Naive thymus-derived CD8-positive, alpha-beta T cell (primary cell): ENCODE measurements at places on chromosomes 6 and 20.
A peak's percentile ranks its signal among the peaks of the same experiment; 100 is the strongest.

GRCh38 chr6:14810021-14810420 is 435.8 kb upstream of the JARID2 start:
- no peak for DNase-seq

- DNase-seq = no peak
Observed at GRCh38 chr6:44800784-44801592, 413.5 kb downstream of the CDC5L start.

- no peak for DNase-seq
Observed at GRCh38 chr6:26307850-26308249, 57.1 kb upstream of the BTN3A2 start.

GRCh38 chr20:16808796-16809195 is 60.6 kb downstream of the OTOR start:
- no peak for DNase-seq

- DNase-seq = no peak
Observed at GRCh38 chr6:31008165-31008564, 2.1 kb upstream of the MUC22 start.

DNA sequence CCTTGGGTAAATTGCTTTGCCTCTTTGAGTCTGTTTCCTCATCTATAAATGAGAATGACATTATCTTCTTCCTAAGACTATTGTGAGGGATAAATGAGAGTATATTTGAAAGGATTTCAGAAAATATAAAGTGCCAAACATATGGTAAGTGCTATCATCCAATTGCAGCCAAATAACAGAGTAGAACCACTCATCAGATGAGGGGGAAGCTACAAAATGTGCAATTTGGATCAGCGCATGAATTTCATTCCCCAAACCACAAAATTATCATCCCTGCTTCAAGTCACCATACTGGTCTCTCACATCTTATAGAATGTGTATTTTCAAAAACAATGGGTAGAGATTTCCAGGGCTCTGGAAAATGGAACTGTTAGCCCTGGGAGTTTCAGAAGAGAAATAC is 158.5 kb downstream of the ARHGAP18 start:
- DNase-seq = no peak

GRCh38 chr6:52009466-52010140 is 77.8 kb downstream of the PKHD1 start:
- no peak for DNase-seq

DNA sequence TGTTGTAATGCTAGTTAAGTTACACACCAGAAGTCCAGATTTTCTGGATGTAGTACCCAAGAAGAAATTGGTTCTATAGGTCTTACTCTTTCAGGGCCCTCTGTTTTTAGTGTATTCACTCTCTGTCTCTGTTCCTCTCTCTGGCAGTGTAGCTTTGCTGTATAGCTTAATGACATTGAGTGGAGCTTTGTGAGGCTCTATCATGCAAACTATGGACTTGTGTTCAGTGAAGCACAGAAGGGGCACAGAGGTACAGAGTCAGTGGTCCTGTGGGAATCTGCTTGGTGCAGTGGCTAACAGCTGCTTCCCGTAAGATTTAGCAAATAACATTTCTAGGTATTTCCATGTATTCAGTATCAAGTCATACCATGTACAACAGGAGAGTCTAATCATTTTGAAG is 26.1 kb downstream of the NKX2-4 start:
- no peak for DNase-seq

- DNase-seq = no peak
Observed at GRCh38 chr6:154569156-154569862, 58.8 kb upstream of the CNKSR3 start.

- DNase-seq = no peak
Observed at GRCh38 chr20:60999250-60999649, 252.8 kb upstream of the CDH4 start.

GRCh38 chr6:156598071-156598854 is 178.9 kb upstream of the ARID1B start:
- DNase-seq = no peak

GRCh38 chr6:149451376-149452036 is 33.3 kb downstream of the ZC3H12D start:
- DNase-seq = no peak

GRCh38 chr6:82270881-82271635 is 23.5 kb upstream of the IBTK start:
- no peak for DNase-seq

GRCh38 chr6:125668071-125668470 is 81.4 kb upstream of the HEY2 start:
- DNase-seq = no peak

DNA sequence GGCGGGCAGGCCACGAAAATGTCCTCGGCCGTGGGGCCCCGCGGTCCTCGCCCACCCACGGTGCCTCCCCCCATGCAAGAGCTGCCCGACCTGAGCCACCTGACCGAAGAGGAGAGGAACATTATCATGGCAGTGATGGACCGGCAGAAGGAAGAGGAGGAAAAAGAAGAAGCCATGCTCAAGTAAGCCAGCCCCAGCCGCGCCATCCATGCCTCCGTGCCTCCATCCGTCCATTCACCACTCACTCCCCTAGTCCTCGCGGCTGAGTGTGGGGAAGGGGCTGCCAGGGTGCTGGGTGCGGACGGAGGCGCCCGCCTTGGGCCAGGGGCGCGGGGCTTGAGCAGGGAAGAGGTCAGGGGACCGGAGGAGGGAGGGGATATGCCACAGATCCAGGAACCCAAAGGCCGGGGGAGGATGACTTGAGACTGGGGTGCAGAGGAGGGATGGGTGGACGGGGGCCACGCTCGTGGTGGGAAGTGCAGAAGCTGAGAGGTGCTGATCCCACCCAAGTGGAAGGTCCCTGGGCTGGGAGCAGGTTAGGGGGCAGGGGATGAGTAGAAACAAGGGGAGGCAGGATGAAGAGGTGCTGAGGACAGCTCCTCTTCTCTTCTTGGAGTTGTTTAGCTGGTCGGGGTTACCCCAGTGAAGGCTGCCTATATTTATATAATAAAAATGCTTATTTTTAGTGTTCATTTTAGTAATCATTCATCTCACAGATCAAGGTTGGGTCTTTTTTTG is 825 bp downstream of the RIMS1 start:
- no peak for DNase-seq

DNA sequence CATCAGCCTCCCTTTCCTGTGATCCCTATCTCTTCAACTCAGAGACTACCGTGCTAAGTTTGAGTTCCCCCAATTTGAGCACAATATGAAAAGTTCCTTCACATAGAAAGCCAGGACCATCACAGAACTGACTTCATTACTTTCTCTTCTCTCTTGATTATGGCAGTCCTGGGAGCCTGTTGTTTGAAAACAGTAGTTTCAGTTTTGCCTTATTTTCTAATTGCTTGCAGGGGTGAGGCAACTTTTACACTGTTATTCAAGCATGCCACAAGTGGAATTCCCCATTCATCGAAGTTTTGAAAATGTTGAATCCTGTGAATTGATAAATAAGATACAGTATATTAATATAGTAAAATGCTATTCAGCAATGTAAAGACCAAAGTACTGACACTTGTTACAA is 569.7 kb upstream of the MARCKS start:
- no peak for DNase-seq

DNA sequence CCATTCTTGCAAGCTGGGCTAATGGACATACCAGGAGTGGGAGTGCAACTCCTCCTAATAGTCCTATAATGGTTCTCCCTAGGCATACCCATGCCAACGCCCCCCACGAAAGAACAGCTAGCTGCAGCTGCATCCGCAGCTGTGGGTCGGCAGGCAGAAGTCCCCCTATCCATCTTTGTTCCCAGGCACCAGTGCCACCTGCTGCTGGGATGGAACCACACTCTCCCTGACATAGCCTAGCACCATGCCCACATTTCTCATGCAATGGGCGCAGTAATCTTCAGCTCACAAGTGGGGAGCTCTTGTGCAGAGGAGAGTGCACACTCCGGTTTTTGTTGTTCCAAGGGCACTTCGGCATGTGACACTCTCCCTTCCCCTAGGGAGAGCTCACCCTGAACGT is 567.8 kb downstream of the GRIK2 start:
- no peak for DNase-seq

GRCh38 chr6:4308364-4308763 is 173.0 kb upstream of the ECI2 start:
- DNase-seq = no peak

- peak; percentile 5 for DNase-seq
Observed at GRCh38 chr6:122789182-122790027, at the start of gene SMPDL3A. TSS of gene SMPDL3A (plus strand) at chr6:122789258. CDS start at chr6:122789347, 89 bp downstream.

- DNase-seq = no peak
Observed at GRCh38 chr6:149503276-149503675, 18.5 kb upstream of the ZC3H12D start.

DNA sequence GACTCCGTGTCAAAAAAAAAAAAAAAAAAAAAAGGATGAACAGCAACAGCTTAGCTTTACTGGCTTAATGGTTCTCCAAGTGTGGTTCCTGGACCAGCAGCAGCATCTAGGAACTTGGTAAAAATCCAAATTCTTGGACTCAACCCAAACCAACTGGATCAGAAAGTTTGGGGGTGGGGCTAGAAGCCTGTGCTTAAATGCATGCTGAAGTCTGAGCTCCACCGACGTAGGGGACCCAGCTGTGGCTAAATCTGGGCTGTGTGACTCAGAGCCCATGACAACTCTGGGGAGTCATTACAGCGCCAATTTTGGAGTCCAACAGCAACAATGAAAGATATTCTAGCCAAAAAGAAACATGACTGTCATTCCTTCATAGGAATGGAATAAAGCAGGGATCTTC is 13.6 kb upstream of the CHD6 start:
- DNase-seq = no peak

DNA sequence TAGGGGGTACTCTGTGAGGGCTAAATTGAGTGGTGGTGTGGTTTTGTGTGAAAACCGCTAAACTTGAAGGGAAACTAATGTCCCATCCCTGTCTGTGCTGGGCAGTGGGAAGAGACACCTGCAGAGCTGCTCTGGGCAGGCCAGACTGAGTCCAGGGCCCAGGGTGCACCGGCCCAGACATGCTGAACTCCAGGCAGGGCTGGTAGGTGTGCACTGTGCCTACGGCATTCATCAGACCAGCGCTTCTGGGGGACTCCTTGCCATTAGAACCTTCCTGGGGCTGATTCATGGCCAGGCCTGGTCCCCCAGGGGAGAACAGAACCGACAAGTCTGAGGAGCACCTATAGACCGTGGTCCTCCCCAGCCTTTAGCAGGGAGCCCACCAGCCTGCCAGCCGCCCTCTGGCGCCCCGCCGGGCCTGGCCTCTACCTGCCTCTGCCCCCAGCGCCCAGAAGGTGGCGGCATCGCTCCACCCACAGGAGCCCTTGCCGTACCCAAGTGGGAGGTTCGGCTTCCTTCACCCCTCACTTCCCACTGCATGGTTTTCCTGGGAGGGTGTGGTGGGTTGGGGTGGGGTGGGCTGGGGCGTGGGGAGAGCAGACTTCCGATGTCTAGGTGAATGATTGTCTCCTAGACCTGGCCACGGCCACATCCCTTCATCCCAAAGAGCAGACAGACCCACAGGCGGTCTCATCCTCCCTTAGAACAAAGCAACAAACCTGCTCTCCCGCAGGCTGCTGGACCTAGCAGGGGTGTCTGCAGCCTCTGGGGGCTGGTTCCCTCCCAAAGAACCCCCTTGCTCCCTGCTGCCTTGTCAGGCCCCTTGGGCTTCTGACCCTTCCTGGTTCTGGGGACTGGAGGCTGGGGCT is 15.5 kb downstream of the CCDC167 start:
- DNase-seq = peak; percentile 79

DNA sequence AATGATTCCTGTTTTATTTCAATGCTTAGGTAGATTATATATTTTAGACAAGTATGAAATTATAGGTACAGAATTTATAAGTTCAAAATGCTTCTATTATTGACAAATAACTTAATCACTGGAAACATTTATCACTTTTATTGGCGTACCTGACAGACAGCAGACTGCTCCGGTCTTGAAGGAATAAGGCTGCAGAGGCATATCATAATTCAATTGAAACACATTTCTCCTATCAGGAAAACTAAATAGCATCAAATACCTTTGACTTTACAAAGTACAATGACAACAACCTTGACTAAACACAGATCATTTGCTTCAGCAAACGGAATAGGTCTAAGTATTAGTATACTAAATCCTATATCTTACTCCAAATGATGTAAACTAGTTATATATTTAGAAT is 91.3 kb downstream of the GRIK2 start:
- no peak for DNase-seq

- DNase-seq = no peak
Observed at GRCh38 chr6:1708122-1708521, 98.4 kb downstream of the FOXC1 start.

DNA sequence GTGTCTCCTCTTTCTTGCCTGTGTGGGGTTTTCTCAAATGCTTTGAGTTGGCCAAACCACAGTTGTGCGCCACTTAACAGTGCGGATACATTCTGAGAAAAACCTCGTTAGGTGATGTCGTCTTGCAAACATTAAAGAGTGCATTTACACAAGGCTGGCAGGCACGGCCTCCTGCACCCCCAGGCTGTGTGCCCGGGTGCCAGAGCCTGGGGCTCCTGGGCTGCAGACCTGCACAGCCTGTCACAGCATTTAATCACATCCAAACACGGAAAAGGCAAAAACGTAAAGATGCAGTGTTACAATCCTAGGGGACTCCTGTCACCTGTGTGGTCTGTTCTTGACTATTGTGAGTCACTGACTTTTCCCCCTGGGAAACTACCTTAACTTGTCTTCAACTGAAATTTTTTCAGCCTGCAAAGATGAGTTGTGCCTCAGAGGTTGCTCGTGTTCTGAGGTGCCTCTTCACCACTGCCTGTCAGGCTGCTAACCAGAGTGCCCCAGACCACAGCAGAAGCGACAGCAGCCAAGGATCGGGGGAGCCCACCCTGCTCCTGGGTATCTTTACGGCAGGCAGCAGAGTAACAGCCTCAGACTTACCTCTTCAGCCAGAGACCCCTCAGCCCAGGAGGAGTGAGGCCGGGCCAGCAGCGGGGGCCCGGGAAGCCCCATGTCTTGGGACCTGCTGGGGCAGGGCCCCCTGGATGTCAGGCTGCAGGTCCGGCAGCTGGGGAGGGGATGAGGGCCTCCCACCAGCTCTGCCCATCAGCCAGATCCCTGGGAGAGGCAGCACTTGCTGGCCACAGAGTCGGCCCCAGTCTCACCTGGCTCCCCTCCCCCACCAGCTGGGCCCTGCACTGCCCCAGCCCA is 683 bp upstream of the C20orf204 start:
- DNase-seq = peak; percentile 46

DNA sequence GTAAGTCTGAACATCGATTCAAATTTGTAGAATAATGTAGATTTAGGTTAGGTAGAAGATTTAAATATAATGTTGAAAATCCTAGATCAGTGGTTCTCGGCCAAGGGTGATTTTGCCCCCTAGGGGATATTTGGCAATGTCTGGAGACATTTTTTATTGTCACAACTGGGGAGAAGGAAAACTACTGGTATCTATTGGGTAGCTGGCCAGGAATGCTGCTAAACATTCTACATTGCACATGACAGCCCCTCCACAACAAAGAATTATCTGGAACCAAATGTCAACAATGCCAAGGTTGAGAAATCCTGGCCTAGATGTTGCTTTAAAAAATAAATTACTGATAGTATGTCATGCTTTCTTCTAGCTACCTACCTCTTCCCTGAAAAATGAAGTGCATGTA is 76.1 kb downstream of the HIVEP2 start:
- DNase-seq = no peak

DNA sequence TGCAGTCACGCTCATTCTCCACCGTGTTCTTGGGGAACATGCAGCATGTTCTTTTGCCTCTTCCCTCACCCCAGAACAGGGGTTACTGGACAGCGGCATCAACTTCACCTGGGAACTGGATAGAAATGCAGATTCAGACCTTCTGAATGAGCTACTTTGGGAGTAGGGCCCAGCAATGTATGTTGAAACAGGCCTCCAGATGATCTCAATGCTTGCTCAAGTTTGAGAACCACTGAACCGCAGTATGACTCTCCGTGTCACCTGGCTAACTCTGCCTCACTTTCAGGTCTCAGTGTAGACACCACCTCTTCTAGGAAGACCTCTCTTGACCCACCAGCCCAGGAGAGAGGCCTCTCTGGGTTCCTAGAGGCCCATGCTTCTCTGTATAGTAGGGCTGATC is 4.9 kb downstream of the TRIB3 start:
- DNase-seq = no peak
